Fibroblast of skin of abdomen (primary cell): ENCODE measurements at places on chromosomes 12 and 14.
A peak's percentile ranks its signal among the peaks of the same experiment; 100 is the strongest.

DNA sequence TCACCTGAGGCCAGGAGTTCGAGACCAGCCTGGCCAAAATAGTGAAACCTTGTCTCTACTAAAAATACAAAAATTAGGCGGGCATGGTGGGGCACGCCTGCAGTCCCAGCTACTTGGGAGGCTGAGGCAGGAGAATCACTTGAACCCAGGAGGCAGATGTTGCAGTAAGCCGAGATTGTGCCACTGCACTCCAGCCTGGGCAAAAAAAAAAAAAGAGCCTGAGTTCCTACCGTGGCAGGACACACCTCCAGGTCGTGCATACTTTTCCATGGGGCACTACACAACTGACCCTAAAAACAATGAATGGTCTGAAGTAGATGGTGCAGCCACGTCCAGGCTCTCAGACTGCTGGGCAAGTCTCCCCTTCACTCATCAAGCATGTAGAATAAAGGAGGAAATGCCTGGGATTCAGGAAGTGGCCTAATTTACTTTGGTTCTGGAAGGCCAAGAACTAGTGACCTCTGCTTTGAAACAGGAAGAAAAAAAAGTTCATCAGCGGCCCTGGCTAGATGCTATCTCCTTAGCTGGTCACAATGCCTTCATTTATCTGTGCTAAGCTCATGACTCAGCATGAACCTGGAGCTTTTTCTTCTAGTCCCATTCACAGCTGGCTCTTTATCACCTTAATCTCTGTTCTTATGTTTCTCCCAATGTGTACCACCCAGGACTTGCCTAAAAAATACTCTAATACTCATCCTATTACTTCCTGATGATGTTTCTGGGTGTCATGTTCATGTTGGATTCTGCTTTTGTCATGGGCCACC is 55.8 kb upstream of the OR6J1 start:
- DNase-seq: no peak

DNA sequence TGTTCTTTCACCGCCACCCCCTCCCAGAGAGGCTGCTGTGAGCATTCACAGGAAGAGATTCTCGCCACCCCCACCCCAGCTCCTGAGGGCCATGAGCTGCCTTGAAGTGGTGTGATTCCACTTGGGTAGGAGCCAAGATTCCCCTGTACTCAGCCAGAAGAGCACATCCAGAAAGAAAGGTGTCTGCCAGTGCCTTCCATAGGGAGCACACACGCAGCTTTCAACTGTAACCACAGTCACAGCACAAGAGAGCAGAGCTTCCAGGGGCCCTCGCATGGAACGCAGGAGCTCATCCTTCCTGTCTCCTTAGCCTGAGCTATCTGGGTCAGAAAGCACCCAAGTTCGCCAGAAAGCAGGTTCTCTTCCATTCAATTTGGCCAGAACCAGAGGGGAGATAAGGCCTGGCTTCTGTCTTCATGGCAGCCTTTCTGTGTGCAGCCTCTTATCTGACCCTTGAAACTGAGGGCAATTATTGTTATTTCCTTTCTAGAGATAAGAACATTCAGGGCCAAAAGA is 66.6 kb upstream of the SCN8A start:
- DNase-seq: no peak

DNA sequence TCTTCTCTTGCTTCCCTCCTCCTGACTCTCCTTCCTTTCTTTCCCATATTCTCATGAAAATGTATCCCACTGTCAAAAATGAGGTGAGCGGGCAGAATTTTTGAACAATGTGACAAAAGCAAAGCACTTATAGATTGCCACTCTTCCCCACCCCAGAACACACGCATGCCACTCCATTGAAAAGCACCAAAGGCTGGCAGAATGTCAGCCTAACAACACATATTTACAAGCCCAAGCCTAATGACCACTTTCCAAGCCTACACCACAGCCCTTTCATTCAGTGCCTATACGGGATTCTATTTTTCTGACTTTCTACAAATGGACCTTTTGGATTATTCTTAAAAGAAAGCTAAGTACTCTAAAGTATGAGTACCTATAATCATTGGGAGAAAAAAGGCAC is 62.9 kb upstream of the METAP2 start:
- DNase-seq: no peak

DNA sequence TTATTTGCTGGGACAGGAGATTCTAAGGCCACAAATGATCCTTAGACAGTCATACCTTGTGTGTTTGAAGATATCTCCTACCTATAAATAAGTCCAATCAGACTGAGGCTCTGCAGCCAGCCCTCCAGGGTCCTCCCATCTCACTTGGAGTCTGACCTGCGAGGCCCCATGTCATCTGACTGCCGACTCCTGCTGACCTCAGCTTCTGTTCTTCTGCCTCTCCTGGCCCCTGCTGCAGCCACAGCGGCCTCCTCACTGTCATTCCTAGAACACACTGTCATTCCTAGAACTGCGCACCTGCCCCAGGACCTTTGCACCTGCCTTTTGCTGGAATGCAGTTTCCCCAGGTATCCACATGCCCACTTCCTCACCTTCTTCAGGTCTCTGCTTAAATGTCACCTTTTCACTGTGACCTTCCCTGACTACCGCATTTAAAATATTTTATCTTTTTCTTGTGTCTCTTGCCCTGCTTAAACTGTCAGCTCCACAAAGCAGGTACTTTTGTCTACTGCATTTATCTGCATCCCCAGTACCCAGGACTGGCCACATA is 56.5 kb upstream of the RIN3 start:
- DNase-seq: no peak

GRCh38 chr12:52314511-52314910 is 6.7 kb downstream of the KRT83 start:
- no peak for DNase-seq

- DNase-seq: no peak
These were observed 61.5 kb downstream of the PDE3A start for GRCh38 chr12:20429852-20430251.

GRCh38 chr12:117090816-117091711 is 8.2 kb downstream of the TESC start:
- DNase-seq: no peak

GRCh38 chr14:31939934-31940333 is 137.2 kb upstream of the ARHGAP5 start:
- DNase-seq: no peak

DNA sequence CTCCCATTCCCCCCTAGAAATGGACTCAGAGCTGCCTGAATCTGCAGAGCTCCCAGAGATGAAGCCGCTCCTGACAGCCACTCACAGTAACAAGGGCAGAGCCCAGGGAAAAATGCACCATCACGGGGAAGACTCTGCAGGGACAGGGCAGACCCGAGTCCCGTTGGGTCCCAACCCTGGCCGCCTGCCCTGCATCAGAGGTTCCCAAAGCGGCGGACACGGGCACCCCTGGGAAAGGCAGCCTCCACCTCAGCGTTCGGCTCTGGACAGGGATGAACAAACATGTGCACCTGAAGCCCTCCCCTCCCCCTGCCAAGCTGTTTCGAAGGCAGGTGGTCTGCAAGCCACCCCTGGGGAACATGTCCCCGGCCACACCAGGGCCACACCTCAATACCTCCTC is 320.4 kb downstream of the ADGRD1 start:
- DNase-seq: no peak

DNA sequence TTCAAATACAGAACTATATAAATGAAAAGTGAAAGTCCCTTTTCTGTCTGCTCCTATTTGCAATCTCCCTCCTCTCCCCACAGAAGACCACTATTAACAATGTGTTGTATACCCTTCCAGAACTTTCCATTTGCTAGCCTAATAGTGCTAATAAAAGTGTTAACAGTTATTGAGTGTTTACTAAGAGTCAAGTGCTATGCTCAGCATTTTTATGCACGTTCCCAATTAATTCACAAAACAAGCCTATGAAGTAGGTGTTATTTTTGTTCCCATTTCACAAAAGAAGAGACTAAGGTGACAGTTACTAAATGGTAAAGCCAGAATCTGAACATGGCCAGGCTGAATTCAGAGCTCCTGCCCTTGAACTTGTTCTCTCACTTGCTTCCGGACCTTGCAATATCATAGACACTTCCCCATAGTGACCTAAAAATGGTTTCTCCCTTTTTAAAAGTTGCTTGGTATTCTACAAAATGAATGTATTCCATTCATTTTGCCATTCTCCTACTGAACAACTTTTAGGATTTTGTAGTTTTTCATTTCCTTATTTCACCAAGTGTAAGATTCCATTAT is 1.6 kb upstream of the PRKAB1 start:
- DNase-seq: no peak

DNA sequence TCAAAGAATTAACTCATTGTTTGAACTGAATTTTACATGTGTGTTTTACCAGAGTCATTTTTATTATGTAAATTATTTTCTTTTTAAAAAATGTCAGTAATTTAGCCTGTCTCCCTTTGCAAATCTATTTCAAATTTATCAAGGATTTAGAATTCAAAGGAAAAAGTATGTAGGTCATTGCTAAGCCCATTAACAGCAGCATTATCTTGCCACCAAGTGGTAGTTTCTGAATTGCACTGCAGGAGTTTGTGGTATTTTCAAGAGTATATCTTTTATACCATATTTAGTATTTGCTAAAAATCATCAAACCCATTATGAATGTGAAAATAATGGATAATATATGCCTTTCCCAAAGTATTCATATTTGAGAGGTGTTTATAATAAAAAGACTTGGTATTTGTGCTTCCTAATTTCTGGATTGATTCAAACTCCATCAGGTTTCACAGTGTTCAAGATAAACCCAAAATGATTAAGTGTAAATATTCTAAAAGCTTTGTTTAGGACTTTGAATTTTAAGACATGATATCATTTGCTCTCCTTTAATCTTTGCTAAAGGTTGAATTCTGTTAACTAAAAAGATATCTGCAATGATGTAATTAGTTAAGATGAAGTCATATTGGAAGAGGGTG is 711.4 kb downstream of the FSCB start:
- DNase-seq: no peak

GRCh38 chr14:66974397-66975025 is 214.7 kb upstream of the GARIN2 start:
- DNase-seq: peak; percentile 87

GRCh38 chr14:51604073-51604472 is 47.6 kb upstream of the FRMD6 start:
- peak; percentile 97 for DNase-seq

GRCh38 chr14:20191396-20191795 is 700 bp downstream of the OR11G2 start:
- no peak for DNase-seq

DNA sequence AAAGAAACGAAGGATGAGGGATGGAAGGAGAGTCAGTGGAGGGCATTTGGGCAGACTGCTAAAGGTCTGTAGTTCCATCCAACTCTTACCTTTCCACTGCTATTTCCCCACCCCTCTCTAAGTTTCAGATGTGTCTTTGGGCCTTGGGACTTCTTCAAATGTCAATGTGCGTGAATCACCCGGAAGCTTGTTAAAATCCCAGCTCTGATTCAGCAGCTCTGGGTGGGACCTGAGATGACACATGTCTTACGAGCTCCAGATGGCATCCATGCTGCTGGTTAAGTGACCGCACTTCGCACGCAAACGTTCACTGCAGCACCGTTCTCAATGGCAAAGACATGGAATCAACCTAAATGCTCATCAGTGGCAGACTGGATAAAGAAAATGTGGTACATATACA is 309.9 kb downstream of the VRK1 start:
- peak; percentile 22 for DNase-seq

DNA sequence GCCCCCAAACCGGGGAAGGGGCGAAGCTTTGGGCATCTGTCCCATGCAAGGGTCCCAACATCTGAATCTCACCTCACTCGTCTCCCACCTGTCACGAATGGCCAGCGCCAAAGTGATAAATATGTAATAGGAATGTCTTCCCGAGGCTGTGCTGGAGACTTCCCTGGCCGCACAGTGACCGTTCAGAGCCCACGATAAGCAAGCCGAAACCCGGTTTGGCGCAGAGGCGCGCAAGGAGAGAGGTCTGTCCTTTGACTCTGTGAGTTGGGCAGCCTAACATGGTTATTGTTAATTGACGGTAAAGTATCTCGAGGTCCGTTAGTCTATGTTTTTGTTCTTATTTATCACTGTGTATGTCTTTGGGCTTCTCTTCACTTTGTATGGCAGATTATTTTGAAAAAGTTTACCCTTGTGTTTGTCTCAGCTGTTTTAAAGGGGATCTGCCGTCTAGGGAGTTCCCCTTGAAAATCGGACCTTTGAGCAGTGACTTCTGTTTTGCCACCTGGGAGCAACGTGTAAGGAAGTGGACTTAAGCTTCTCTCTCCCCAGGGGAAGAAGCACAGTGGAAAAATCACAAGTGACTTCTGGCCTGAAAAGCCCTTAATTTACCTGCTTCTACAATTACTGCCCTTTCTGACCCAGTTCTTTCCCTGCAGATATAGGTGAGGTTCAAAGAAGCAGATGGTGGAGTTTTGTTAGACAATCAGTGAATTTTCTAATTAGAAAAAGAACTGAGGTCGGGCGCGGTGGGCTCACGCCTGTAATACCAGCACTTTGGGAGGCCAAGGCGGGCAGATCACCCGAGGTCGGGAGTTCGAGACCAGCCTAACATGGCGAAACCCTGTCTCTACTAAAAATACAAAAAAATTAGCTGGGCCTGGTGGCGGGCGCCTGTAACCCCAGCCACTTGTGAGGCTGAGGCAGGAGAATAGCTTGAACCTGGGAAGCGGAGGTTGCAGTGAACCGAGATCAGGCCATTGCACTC is 1.1 kb upstream of the TM9SF1 start:
- no peak for DNase-seq

DNA sequence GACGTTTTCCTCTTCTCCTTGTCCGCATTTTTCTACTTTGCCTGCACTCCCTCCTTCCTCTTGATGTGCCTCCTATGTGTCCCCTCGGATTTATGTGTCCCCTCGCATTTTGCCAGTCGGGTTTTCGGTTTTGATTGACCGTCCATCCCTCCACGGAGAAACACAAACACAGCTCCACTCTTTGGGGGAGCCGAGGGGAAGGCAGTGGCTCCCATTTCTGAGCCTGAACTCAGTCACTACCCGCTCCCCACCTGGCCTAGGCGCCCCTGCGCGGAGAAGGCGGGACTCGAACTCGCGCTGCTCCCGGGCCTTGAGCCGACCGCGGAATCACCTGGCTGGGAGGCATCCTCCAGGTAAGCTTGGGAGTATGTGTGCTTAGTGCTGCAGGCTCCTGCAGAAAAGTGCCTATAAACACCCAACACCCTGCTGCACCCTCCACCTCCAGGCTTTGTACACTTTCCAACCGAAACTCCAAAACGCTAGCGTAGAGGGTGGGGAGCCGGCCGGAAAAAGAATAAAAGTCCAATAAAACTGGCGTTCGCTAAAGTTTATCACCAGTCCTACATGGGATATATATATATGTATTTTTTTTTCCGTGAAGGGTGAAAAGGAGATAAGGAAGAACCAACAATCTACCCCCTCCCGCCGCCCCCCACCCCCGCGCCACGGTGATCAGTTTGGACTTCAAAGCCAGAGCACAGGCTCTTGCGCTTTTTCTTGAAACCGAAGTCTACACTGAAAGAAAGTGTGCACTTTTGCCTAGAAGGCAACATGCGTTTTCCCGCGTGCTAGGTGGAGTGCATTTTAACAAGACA is 3.3 kb upstream of the CCND2 start:
- no peak for DNase-seq

DNA sequence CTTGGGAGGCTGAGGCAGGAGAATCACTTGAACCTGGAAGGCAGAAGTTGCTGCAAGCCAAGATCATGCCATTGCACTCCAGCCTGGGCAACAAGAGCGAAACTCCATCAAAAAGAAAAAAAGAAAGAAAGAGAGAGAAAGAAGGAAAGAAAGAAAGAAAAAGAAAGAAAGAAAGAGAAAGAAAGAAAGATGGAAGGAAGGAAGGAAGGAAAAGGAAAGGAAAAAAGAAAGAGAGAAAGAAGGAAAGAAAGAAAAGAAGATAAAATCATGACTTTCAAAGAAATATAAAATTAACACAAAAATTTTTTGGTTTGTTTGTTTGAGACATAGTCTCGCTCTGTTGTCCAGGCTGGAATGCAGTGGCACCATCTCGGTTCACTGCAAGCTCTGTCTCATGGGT is 22.2 kb upstream of the DAAM1 start:
- DNase-seq: no peak
